ENCODE measurements at places on chromosomes 3 and 15. TPM values are rescaled to one million over a fixed set of nuclear protein-coding genes. Genes with fewer than 3 reads are reported as not detected.

Gene B3GNT5
- 29.2 TPM for total RNA-seq

Gene CRTAP
- total RNA-seq, result 184 TPM

- H3K4me3 ChIP-seq, result no peak overlapping the region
- no peaks in the 10 kb centered on the region for H3K4me1 ChIP-seq
- peaks cover 77% of the 10 kb centered on the region for H3K27me3 ChIP-seq
- no peaks in the 10 kb centered on the region for H3K36me3 ChIP-seq
- DNase-seq, result no peak
These were observed 370.9 kb downstream of the NR2F2 start for GRCh38 chr15:96701443-96701842.

Gene MANF
- total RNA-seq, result 200 TPM

DNA sequence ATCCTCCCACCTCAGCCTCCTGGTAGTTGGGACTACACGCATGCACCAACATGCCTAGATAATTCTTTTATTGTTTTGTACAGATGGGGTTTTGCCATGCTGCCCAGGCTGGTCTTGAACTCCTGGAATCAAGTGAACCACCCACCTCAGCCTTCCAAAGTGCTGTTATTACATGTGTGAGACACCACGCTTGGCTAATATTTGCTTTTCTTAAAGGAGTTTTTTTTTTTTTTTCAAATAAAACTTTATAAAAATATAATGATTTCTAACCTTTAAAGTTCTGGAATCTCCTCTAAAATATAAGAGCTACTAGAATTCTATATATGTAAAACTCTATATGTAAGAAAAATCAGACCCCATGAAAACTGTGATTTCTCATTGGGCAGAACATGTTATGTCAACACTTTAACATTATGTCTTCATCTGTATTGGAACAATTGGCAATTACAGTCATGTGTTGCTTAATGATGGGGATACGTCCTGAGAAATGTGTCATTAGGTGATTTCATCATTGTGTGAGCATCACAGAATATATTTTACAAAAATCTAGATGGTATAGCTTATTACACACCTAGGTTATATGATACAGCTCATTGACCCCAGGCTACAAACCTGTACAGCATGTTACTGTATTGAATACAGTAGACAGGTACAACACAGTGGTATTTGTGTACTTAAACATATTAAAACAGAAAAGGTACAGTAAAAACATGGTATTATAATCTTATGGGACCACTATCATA is 377.0 kb downstream of the PLCL2 start:
- H3K4me1 ChIP-seq, result no peaks in the 10 kb centered on the region
- H3K27ac ChIP-seq, result no peak overlapping the region
- no peak for DNase-seq
- no peaks in the 10 kb centered on the region for H3K36me3 ChIP-seq
- H3K4me3 ChIP-seq, result no peak overlapping the region

Gene DPPA2
- not detected for total RNA-seq

Gene AGBL1
- total RNA-seq, result not detected
